ENCODE measurements at places on chromosomes 13 and 19. TPM values are rescaled to one million over a fixed set of nuclear protein-coding genes. Genes with fewer than 3 reads are reported as not detected.

GRCh38 chr19:38731654-38732301 lies 12.5 kb downstream of the CAPN12 start:
- DNase-seq = no peak

The IFNL1 gene
- total RNA-seq = not detected

DNA sequence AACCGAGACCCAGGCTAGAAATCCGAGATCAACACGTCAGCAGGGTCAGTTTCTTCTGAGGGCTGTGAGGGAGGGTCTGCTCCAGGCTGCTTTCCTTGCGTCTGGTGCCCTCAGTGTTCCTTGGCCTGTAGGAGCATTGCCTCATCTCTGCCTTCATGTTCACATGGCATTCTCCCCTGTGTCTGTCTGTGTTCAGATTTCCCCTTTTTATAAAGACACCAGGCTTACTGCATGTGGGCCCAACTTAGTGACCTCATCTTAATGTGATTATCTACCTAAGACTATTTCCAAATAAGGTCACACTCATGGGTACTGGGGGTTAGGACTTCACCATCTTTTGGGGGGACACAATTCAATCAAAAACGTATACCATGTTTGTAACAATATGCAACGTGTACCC lies 57.2 kb upstream of the C1QTNF9 start:
- no peak for DNase-seq

The CHERP gene
- total RNA-seq = 47.1 TPM

- no peak for DNase-seq
Observed at GRCh38 chr13:85806553-85807175, 7.4 kb upstream of the SLITRK6 start.

The KASH5 gene
- not detected for total RNA-seq

DNA sequence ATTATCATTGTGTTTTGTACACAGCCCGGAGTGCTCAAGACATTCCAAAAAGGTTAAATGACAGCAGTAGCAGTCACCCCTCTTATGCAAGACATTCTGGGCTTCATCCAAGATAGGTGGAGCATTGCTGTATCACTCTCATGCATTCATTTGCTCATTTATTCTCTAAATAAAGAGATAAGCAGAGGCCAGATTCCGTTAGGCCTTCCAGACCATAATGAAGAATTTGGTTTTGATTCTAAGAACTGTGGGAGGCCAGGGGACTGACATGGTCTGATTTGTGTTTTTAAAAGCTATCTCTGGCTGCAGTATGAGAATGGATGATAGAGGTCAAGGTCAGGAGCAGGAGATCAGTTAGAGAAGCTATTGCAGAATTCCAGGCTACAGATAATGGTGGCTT lies 145.8 kb downstream of the KCNRG start:
- no peak for DNase-seq

DNA sequence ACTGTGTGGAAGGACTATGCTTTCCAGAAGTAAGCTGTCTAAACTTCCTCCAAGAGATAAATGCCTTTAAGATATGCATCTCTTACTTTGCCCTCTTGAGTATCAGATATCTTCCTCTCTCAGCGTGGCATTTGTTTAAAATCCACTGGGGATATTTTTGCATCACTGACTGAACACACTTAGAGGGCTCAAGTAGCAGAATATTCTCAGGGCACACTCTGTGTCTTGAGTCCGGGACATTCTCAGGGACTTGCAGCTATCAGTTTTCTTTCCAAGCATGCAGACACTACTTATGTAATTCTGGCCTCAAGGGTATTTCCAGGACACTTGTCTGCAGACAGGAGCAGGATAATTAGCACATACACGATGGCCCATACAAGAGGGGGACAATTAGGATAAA lies 84.7 kb downstream of the ERCC5 start:
- DNase-seq = no peak

The ELAVL1 gene
- total RNA-seq = 17.1 TPM

DNA sequence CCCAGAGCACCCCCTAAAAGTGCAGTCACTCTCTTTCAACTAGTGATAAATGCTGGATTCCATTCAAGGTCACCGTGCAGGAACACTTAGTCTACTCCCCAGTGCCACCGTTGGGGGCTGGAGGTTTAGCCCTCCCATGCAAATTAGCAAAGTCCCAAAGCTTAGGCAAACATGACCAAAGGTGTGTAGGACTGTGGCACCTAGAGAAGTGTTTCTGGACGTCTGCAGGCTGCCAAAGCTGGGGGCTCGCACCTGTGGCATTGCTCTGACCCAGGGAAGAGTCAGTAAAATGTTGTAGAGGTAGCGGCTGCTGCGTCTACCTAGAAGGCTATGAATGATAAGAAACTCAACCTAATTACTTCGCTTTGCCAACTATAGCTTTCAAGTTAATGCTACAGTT lies 13.9 kb downstream of the COL4A1 start:
- DNase-seq = no peak

DNA sequence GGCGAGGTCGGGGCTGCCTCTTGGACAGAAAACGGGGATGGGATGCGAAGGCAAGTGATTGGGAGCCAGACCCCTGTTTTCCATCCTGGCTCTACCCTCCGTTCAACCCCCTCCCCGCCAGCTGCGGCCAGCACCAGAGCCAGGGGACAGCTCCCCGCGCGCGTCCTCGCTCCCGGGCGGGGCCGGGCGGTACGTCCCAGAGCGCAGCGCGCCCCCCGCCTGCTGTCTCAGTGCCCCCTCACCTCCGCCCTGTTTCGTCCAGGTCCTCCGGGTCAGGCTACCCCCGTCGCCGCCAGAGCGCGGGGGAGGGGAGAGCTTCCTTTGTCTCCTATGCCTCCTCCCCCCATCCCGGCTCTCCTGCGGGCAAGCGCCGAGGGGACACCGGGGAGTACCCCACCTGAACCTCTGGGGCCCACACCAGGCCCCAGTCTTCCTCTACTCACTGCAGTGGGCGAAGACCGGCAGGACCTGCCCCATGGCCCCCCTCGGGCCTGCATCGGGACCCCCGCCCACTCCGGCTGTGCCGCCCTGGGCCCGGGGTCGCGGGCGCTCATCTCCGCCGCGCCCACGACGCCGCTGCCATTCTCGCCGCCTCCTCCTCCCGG lies 396 bp downstream of the RTN2 start:
- no peak for DNase-seq

GRCh38 chr19:33755099-33756035 lies 41.3 kb upstream of the KCTD15 start:
- DNase-seq = no peak

The NEK3 gene
- 7.0 TPM for total RNA-seq

The DMWD gene
- total RNA-seq = 31.5 TPM

DNA sequence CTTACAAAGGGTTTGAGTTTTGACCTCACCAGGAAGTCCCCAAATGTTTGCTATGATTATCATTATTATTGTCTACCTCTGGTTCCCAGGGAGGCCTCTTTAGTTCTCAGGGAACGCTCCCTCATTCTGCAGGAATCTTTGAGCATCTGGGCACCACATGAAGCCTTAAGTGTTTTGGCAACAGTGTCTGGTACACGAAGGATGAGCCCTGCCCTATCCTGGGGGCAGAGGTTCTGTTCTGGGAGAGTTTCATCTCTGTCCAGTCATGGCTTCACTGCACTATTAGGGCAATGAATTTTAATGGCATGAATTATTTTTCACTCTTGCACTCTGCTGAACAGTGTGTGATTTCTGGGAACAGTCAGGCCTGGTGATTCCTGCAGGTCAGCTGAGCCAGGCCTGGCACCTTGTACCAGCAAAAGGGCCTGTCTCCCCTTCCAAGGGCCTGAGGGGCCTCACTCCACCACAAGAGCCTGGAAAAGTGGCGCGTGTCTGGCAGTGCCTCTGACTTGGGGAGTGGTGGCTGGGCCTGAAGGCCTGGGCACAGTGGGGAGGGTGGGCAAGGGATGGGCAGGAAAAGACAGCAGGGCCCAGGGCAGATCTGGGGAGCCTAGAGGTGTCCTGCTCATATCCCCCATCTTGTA lies 4.6 kb downstream of the FAM187B start:
- DNase-seq = no peak

DNA sequence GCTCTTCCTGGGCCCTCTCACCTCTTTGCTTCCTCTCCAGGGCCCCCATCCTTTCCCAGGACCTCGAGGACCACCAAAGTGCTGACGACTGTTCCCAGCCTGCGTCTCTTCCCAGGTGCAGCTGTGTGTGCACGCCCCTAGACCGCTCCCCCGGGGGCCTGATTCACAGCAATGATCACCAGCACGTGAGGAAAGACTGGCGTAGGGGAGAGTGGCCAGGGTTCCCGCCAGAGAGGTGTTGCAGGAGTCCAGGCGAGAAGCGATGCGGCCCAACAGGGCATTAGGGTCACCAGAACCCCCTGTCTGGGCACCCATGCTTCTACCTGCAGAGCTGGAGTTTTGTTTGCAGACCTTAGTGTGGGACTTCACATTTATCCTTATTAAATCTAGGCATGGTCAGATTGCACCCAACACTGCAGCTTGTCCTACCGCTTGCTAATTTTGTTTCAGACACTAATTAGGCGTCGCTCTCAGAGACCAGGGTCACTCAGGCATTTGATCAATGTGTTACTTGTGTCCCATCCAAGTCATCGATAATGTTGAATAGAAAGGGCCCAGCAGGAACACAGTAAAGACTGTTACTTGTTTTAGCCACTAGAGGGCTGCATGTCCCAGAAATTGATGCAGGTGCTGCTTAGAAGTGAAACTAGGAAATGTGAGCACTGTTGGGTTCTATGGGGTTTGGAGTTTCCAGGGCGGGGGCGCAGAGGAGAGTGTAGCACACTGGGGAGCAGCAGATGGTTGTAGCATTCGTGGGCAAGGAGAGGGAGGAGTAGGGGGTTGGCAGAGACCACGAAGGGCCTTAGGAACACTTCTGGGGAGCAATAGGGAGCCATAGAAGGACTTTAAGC lies 53.2 kb downstream of the CDADC1 start:
- peak; percentile 50 for DNase-seq

DNA sequence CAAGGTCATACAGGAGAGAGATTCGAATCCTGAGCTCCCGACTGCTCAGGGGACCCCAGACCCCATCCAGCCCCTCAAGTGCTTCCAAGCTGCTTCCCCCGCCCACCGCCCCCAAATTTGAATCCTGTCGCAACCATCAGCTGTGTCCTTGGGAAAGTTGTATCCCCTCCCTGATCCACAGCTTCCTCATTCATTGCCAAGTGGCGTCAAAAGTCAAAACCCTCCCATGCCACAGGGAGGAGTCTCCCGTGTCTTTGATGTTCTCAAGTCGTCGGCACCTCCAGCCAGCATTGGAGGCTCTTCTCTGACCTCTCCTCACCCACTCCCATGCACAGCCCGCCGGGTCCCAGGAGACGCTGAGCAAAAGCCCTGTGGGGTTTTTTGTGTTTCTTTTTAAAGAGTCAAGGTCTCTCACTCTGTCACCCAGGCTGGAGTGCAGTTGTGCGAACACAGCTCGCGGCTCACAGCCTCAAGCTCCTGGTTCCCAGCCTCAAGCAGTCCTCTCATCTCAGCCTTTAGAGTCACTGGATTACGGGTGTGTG lies 2.8 kb upstream of the IFI30 start:
- peak; percentile 41 for DNase-seq

GRCh38 chr13:39586958-39587605 lies 15.9 kb downstream of the LHFPL6 start:
- no peak for DNase-seq

The KLHL1 gene
- total RNA-seq = not detected

DNA sequence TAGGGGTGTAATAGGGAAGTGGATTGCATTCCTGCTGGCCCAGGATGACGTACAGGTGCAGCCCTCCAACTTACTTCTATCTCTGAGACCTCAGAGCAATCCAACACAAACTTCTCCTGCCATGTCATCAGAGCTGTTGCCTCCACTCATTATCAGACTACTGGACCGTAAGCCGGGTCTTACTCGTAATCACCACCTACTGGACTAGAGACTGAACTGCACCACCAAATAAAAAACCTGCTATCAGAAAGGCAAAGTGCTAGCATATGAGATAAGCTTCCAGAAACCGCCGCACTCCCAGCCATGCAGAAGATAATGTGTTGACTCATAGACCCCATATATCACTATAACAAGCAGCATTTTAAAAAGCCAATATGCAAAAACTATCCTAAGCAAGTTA lies 102.0 kb downstream of the SLITRK1 start:
- no peak for DNase-seq

GRCh38 chr13:36332986-36333385 lies 13.2 kb downstream of the SPART start:
- no peak for DNase-seq

- no peak for DNase-seq
Observed at GRCh38 chr19:3607303-3608078, 816 bp upstream of the TBXA2R start.
